Small intestine (tissue), 16 donors: ENCODE measurements at places on chromosomes 2 and 18.
A peak's percentile ranks its signal among the peaks of the same experiment; 100 is the strongest.

- DNase-seq, result no peak
These were observed 63.3 kb downstream of the DTNA start for GRCh38 chr18:34773378-34773777.

DNA sequence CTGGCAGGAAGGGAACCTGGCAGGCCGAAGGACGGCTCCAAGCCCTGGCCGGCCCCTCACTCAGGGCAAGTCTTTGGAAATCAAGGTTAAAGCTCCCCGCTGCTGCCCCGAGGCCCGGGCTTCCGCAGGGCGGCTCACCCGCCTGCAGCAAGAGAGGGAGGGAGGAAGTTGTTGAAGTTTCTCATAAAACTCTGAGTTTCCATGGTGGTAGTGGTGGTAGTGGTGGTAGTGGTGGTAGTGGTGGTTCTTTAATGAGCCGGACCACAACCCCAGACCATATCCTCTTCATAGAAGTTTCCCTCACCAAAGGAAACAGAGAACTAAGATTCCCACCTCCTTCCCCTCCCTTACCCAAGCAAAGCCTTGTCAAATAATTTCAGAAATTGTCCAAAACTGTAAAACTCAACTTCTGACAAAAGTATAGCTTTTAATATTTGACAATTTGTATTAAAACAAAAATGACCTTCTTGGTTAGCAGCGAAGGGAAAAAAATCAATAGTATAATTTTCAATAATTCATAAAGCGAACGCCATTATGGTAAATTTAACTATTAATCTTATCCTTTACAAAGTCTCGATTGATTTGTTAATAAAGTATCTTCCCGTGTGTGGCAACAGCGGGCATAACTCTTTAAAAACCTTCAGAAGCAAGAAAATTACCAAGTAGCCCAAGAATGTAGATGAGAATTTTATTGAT, 1.5 kb upstream of the HOXD10 start:
- DNase-seq, result no peak

- DNase-seq, result no peak
These were observed 215.8 kb upstream of the ITGA4 start for GRCh38 chr2:181241366-181241765.

DNA sequence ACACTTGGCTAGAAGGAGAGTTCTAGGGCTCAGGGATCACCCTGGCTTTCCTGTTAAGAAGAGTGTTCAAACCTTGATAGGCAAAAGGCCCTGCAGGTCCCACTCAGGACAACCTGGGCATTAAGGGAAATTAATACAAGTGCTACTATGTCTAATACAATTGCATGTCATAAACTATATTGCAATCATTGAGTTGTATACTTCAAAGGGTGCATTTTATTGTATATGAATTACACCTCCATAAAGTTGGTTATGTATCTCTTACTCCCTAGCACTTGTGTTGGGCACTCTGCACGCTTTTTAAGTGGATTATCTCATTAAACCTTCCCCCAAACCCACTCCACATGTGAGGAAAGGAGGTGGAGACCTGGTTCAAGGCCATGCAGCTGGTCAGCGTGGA, 172.1 kb upstream of the GLI2 start:
- DNase-seq, result peak; percentile 55

- DNase-seq, result no peak
These were observed 206.9 kb downstream of the TNS1 start for GRCh38 chr2:217795706-217796465.

GRCh38 chr2:36329251-36329650, 26.3 kb upstream of the CRIM1 start:
- DNase-seq, result no peak

- no peak for DNase-seq
These were observed 89.2 kb downstream of the DOCK10 start for GRCh38 chr2:224952936-224953657.

DNA sequence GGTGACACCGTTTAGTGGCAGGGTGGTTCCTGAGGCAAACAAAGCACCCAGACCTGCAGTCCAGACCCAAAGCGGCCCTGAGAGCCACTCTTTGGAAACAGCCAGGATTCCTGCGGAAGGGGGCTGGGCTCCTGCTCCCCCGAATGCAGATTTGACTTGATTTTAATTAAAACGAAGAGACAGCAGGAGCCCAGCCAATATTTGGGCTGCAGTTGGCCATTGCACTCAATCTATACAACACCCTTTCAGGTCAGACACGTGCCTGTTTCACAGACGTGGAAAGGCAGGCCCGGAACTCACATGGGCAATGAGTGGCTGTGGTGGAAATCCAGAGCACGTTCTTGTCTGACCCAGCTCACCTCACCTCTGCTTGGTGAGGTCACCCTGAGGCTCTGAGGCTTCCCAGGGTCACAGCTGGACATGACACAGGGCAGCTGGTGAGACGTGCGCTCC, 122.4 kb downstream of the NDUFA10 start:
- DNase-seq, result no peak

DNA sequence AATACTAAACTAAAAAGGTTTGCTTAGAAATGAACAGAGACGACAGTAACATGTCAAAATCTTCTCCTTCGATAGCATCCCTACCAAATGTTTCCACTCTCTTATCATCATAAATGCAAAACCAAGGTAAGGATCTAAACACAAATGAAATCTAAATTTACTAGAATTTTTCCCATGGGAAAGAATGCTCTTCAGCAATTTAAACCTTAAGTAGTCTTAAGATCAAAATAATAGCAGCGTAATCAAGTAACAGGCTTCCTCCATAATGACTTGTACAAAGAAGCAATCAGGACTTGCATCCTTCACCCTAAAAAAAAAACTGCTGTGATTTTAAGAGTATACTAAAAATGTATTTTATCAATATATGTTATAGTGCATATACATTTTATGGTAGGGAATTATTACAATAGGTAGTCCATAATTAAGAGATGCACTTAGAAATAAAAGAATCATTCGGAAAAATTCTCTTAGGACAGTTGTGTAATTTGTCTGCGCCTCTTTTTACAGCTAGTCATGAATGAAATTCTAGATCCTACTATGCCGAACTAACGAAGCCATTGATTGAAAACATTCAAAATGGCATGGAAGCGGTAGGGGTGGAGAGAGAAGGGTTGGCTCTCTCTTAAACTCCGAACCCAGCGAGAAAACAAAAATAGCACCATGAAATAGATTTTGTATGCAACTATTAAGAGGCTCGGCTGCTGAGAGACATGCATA, 1.3 kb downstream of the PGAP1 start:
- DNase-seq, result no peak

DNA sequence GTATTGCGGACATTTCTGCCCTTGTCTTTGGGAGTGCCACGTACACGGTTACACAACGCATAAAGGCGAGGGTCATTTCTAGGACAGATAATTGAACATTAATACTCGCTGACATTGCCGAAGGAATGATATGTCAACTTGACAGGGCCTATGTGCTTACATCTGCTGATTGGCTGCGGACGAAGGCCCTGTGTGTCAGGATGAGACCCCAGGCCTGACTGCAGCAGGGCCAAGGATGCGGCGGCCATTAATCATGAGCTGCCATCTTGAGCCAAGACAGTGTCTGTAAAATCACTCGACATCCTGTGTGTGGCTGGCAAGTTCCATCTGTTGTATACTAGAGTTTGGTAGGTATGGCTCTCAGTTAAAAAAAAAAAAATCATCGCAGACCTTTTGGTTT, 96.6 kb downstream of the MEIS1 start:
- DNase-seq, result no peak

GRCh38 chr2:73260338-73260984, 23.8 kb downstream of the FBXO41 start:
- peak; percentile 36 for DNase-seq

GRCh38 chr2:9430316-9431293, 7.2 kb downstream of the CPSF3 start:
- no peak for DNase-seq
